ENCODE measurements at places on chromosomes 4 and X. TPM values are rescaled to one million over a fixed set of nuclear protein-coding genes. Genes with fewer than 3 reads are reported as not detected.

The GYPA gene
- total RNA-seq: not detected

The MAGEA2 gene
- not detected for total RNA-seq

- no peak for DNase-seq
- H3K27ac ChIP-seq: no peak overlapping the region
- no peaks in the 10 kb centered on the region for H3K36me3 ChIP-seq
- peaks cover 1% of the 10 kb centered on the region for H3K4me1 ChIP-seq
Measured at GRCh38 chrX:153848325-153848724, 18.0 kb upstream of the PDZD4 start.

DNA sequence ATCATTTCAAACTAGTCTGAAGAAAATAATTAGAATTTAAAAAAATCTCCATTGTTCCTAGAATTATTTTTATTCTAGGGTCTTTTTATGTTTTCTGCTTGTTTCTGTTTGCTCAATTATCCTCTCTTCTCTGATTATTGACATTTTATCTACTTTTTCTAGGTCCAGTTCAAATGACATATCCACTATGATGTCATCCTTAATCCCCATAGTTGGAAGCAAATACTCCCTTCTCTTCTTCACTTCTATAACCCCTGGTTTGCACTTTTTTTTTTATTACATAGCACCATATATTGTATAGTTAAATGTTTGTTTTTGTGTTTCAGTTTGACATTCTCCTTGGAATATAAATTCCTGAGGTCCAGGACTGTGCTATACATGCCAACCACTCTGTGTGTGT is 82.6 kb downstream of the CT47B1 start:
- no peak overlapping the region for H3K4me3 ChIP-seq
- H3K27ac ChIP-seq: no peak overlapping the region
- H3K27me3 ChIP-seq: no peaks in the 10 kb centered on the region
- H3K4me1 ChIP-seq: peaks cover 21% of the 10 kb centered on the region
- DNase-seq: no peak
- no peaks in the 10 kb centered on the region for H3K36me3 ChIP-seq
